ENCODE measurements at places on chromosomes 7 and 10.

DNA sequence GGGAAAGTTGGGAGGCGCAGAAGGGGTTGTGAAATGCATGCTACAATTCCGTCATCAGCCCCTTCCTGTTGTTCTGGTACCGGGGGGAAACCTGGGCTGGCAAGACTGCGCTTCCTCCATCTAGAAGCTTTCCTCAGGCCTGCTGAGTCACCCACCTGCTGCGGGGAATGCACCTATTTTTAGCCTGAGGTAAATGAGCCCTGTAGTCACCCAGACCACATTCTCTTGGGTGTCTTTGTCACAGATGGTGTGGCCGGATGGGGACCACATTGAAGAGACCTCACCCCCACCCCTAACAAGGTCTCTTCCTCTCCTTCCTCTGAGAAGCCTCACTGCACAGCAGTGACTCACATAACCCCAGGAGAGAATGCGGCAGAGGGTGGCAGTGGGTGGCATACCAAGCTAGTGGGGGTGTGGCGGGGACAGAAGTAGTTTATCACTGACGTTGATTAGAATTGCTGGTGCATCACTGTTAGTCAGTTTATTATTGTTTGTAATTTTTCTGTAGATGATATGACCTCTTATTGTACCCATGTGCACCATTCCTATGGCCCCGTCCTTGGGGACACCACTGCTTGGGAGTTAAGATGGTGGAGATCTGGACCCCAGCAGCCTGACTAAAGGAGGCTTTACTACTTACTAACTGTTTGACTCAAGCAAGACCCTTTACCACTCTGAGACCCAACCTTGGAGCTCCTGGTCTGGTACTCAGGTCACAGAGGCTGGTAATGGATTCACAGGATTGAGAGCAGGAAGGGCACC, 83.0 kb upstream of the DUSP5 start:
- no peak for DNase-seq

DNA sequence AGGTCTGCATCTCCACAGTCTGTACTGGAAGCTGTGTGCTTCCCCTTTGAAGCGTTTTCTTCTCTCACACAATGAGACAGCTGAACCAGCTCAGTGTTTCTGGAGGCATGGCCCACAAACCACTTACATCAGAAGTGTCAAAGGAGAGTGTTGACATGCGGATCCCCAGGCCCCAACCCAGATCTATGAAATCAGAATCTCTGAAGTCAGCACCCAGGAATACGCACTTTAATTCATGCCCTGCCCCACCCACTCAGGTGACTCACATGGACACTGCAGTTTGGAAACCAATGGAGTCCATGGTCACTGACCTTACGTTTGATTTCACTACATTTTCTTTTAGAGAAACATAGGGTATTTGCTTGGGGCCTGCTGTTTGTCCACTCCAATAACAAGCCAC, 19.0 kb downstream of the TLL2 start:
- DNase-seq: no peak

DNA sequence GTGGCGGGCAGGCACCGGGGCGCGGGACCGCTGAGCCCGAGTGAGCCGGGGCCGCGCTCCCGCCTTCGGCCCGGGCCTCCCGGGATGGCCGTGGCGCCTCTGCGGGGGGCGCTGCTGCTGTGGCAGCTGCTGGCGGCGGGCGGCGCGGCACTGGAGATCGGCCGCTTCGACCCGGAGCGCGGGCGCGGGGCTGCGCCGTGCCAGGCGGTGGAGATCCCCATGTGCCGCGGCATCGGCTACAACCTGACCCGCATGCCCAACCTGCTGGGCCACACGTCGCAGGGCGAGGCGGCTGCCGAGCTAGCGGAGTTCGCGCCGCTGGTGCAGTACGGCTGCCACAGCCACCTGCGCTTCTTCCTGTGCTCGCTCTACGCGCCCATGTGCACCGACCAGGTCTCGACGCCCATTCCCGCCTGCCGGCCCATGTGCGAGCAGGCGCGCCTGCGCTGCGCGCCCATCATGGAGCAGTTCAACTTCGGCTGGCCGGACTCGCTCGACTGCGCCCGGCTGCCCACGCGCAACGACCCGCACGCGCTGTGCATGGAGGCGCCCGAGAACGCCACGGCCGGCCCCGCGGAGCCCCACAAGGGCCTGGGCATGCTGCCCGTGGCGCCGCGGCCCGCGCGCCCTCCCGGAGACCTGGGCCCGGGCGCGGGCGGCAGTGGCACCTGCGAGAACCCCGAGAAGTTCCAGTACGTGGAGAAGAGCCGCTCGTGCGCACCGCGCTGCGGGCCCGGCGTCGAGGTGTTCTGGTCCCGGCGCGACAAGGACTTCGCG, 534 bp downstream of the FZD9 start:
- no peak for DNase-seq

- DNase-seq: no peak
Observed at GRCh38 chr7:27186668-27187474, 1.8 kb upstream of the HOXA11 start.

DNA sequence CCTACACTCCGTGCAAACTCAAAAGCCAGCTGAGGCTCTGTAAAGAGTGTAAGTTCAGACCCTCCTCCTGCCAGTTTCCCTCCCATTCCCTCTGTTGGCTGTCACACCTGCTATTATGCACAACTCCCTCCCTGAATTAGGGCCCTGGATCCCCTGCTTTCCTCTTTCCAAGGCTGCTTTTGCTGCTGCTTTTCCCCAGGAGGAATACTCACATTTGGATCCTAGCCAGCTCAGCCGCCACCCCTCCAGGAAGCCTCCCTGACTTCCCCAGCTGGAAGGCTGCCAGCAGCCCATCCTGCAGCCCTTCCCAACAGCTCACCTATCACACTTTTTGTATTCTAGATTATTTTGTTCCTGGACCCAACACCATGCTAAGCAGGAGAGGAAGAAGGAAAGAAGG, 40.9 kb upstream of the WDR11 start:
- no peak for DNase-seq

GRCh38 chr7:145092766-145093165, 256.9 kb upstream of the TPK1 start:
- DNase-seq: no peak

DNA sequence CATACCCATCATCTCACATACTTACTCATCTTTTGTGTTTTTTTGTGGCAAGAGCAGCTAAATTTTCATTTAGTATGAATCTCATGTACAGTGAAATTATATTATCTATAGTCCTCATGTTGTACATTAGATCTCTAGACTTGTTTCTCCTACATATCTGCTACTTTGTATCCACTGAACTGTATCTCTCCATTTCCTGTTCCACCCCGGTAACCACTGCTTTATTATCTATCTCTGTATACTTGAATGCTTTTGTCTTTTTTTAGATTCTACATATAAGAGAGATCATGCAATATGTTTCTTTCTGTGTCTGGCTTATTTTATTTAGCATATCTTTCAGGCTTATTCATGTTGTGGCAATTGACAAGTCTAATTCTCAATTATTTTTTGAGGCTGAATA, 125.1 kb downstream of the ANKRD7 start:
- no peak for DNase-seq

GRCh38 chr7:122726881-122727280, 24.2 kb upstream of the RNF148 start:
- DNase-seq: no peak

- DNase-seq: no peak
Observed at GRCh38 chr7:96297876-96298275, 24.0 kb downstream of the SLC25A13 start.

DNA sequence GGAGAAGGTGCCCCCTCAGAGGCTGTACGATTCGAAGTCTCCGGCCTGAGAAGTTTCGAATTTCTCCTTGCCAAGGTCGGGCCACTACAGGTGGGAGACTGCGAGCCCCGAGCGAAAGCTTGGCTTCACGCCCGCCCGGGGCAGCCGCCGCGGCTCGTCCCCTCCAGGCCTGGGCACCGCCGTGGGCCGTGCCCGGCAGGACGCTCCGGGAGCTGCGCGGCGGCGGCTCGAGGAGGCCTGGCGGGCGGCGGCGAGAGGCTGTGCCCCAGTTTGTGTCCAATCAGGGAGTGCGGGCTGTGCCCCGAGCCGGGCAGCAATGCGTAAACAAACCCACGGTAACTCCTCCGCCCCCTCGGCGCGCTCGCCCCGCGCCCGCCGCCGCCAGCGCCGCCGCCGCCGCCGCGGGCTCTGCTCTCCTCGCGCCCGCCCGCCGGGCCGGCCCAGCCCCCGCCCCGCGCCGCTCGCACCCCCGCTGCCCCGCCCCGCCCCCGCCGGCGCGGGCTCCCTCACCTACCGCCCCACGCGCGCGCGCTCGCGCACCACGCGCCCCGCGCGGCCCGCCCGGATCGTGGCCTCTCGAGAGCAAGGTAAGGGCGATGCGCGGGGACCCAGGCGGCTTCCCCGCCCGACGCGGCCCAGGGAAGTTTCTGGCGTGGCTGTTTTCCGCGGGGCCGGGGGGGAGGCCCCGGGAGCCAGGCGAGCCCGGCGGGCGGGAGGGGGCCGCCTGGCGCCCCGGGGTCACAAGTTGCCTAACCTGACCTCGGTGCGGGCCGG, 57.8 kb upstream of the PCGF5 start:
- peak; percentile 91 for DNase-seq

- no peak for DNase-seq
Observed at GRCh38 chr7:45985902-45986301, 64.8 kb upstream of the IGFBP3 start.

DNA sequence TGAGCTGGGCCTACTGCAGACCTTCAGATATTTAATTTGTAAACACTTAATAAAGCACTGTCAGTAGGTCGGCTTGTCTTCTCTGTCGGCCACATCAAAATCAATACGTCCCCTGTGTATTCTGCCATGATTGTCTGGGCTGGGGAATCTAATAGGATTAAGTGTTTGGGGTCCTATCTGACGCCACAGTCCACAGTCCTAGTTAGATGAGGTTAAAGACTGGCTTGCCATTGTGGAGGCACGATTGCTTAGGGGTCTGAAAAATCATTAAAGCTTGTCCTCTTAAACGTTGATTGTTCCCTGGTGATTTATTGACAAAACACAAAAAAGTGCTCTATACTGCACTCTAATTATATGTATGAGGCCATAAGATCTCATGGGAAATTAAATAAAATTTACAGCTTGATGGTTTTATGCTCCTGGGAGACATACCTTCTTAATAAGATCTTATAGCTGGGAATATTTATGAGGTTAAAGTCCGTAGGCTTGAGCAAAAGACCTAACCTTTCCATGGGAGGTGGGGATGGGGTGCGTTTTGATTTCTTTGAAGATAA, 650.3 kb upstream of the GALNT17 start:
- no peak for DNase-seq

GRCh38 chr10:78384049-78384431, 350.4 kb downstream of the RPS24 start:
- no peak for DNase-seq

DNA sequence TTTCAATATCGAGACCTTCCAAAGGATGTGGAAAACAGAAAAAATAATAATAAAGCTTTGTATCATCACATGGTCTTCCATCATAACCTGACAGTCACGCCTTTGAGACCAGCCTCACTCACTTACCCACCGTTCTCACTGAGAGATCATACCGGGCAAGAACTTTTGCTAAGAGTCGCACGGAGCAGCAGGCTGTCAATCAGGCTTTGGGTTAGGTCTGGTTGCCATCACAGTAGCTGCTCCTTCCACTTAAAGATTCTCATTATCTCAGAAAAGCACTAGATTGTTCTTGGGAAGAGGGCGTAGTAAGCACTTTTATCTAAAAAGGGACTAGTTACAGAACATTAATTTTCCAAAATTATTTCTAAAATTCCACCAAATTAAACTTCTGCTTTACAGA, 2.0 kb downstream of the RELN start:
- no peak for DNase-seq

GRCh38 chr7:12809476-12809875, 122.0 kb downstream of the ARL4A start:
- DNase-seq: no peak

- no peak for DNase-seq
Observed at GRCh38 chr10:95756041-95756761, at the start of gene ENTPD1. TSS of gene ENTPD1 (plus strand) at chr10:95756163. CDS start at chr10:95756240, 77 bp downstream.

DNA sequence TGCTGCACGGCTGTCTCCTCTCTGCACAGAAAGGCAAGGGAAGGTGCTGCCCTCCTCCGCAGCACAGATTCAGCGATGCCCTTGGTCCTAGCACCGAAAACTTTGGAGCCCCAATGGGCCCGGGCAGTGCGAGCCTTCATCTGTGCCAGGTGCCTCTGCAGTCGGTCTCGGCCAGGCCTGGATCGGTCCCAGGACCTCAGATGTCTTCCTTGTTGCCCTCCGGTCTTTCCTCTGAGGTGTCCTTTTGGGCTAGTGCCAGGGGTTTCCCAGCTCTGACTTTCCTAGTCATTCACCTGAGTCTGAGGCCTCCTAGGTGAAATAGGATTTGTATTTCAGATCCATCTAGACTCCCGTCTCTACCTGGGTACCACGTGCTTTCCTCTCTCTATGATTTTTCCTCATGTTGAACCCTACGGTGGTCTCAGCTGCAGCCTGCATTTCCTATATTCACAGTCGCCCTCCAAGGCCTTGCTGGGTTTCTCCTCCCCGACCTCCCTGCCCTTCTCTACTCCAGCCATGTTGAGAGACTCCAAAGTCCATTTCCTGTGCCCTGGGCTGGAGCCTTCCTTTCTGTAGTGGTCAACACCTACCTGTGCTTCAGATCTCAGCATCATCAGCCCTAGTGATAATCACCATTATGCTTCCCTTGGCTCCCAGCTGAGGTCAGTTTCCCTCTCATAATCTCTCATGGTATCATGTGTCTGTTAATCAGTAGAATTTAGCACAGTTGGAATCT, 92.0 kb upstream of the PRSS58 start:
- DNase-seq: no peak

DNA sequence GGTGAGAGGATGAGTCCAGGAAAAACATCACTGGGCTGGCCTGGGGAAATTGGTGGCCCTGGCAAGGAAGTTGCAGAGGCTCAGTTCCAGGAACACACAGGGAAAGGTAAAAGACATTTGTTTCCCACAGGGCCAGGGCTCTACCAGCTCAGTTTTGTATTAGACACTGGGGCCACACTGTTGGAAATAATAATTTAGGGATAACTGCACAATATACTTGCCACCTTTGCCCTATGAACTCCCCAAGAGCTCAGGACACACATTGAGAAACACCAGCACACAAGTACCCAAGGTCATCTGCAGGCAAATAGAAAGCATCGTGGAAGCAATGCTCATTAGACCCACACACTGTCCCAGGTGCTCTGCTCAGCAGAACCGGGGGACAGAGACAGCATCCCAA, 617.6 kb downstream of the PTPRN2 start:
- DNase-seq: no peak

- no peak for DNase-seq
Observed at GRCh38 chr7:76202666-76203030, 952 bp downstream of the SRRM3 start.

- DNase-seq: no peak
Observed at GRCh38 chr10:101287183-101287996, 58.1 kb upstream of the LBX1 start.

DNA sequence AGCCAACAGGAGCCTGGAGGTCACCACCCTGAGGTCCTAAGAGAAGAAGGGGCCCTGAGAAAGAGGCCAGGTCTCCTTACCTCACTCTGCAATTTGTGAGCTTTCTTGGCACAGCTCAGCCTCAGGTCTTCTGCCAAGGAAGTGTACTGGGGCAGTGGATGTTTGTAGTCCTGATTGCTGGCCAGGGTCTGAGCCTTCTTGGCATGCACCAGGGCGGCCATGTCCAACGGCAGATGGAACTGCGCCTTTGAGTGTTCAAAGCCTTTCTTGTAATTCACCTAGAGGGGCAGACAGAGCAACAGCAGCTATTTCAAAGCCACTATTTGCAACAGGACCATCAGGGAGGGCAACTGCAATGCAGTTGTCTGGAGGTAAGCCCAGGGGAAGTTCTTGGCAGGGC, 51.7 kb downstream of the NRAP start:
- peak; percentile 84 for DNase-seq

All from pancreas (tissue), 10 donors.